Hematopoietic multipotent progenitor cell treated with erythropoietin and hydrocortisone succinate and interleukin-3 and kit ligand, for 17 days (in vitro differentiated cells): ENCODE measurements at places on chromosomes 11 and 22.

- no peak for DNase-seq
Observed at GRCh38 chr11:121321614-121322243, 29.2 kb downstream of the SC5D start.

GRCh38 chr22:25085930-25086901 lies 113.4 kb upstream of the CRYBB3 start:
- DNase-seq, result no peak

DNA sequence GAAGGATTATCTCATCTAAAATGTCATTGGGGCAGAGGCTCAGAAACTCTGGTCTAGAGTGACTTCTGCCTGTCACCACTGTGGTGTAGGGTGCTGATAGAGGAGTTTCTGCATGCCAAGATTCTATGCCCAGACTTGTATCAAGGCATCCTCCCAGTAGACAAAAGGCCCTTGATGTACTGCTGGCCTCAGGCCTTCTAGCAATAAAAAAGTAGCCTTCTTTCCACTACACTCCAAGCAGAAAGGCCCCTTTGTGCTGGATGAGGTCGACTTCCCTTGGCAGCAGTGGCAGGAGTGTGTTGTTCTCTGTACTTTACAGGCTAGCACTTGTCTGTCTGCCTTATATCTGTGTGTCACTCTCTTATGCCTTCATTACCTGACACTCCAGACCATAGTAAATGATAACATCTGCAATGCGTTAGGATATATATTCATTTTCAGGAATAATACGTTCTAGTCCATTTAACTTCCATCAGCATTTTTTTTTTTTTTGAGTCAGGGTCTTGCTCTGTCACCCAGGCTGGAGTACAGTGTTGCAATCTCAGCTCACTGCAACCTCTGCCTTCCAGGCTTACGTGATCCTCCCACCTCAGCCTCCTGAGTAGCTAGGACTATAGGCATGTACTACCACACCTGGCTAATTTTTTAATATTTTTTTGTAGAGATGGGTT lies 49.5 kb upstream of the RRM1 start:
- DNase-seq, result no peak

- no peak for DNase-seq
Observed at GRCh38 chr22:37298748-37299495, 16.6 kb downstream of the CYTH4 start.

- no peak for DNase-seq
Observed at GRCh38 chr11:76612226-76612625, 58.3 kb downstream of the LRRC32 start.

DNA sequence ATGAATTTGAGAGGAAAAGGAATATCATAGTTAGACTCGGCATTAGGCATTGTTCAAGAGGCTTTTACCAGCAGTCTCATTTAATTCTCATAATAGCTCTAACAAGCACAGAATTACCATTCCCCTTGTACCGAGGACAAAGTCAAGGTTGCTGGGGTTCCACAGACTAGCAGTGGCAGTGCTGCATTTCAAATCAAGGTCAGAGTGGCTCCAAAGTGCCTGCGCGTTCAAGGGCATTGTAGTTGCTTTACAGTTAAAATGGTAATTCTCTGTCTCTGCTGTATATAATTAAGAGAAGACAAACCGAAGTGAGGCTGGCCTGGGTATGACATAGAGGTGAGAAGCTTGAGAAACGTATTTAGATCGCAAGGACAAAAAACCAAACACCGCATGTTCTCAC lies 40.4 kb upstream of the TP53AIP1 start:
- no peak for DNase-seq

DNA sequence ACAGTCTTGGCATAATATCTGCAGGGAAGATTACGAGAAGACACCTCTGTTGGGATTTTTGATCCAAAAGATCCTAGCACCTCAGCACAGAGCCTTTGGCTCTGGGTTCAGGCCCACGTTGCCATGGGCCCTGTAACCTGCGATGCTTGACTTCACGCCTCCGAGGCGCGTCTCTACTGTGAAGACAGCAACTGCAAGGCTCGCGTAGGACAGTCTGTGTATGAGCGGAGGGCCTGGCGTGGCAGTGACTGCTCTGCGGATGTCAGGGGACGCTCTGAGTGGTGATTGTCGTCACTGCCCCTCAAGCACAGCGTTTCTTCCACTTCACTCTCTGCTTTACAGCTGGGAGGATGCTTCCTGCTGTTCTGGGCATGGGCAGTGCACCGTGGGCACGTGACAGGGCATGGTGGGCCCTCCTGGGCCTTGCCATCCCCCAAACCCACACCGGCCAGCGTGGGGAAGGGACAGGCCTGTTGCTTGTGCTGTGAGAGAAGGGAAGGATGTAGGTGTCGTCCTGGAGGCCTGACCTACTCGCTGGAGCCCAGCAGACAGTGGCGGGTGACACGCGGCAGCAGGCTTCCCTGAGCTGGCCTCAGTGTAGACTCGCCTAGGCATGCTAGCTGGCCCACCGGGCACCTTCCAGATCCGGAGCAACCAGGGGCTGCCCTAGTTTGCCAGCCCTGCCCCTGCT lies 26.5 kb downstream of the GLB1L2 start:
- DNase-seq, result no peak

- DNase-seq, result no peak
Observed at GRCh38 chr11:25860677-25861450, 471.1 kb upstream of the ANO3 start.

DNA sequence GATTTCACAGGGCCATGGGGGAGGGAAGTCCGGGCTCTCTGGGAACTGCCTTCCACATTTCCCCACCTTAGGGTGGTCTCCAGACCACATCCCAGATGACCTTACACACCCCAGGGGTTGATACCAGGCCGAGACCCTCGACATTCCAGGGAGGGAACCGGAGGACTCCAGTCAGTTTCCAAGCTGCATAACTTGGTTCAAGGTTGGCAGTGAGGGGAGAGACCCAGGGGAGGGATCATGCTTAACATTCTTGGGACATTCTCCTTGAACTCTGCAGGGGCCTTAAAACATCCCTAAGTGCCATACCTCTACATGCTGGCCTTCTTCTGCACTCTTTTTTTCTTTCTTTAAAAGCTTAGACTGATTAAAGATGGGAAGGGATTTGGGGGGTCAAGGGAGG lies 251.0 kb downstream of the ST3GAL4 start:
- no peak for DNase-seq

DNA sequence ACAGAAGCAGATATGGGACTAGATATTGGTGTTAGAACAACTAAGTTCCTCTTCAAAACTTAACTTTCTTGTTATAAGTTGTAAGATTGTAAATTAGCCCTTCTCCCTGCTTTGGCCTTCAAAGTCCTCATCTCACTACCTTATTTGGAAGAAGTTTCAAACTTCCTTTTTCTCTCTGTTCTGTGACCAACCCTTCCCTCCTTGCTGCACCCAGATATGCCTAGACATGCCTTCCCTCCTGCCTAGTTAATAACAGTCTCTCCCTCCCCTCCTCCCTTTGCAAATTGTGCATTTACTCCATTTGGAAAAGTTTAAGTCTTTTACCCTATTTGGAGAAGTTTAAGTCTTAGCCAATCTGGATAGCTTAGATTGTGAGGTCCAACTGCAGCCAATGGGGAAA lies 4.9 kb downstream of the OR52K2 start:
- no peak for DNase-seq

- DNase-seq, result no peak
Observed at GRCh38 chr11:121352251-121352891, 59.8 kb downstream of the SC5D start.

GRCh38 chr11:46413760-46414465 lies 22.3 kb upstream of the CHRM4 start:
- DNase-seq, result no peak

DNA sequence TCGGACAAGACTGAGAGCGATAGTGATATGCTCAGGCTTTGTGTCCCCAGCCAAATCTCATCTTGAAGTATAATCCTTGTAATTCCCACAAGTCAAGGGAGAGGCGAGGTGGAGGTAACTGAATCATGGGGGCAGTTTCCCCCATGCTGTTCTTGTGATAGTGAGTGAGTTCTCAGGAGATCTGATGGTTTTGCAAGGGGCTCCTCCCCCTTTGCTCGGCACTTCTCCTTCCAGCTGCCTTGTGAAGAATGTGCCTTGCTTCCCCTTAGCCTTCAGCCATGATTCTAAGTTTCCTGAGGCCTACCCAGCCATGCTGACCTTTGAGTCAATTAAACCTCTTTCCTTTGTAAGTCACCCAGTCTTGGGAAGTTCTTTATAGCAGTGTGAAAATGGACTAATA lies 7.5 kb upstream of the FOLR2 start:
- DNase-seq, result no peak

DNA sequence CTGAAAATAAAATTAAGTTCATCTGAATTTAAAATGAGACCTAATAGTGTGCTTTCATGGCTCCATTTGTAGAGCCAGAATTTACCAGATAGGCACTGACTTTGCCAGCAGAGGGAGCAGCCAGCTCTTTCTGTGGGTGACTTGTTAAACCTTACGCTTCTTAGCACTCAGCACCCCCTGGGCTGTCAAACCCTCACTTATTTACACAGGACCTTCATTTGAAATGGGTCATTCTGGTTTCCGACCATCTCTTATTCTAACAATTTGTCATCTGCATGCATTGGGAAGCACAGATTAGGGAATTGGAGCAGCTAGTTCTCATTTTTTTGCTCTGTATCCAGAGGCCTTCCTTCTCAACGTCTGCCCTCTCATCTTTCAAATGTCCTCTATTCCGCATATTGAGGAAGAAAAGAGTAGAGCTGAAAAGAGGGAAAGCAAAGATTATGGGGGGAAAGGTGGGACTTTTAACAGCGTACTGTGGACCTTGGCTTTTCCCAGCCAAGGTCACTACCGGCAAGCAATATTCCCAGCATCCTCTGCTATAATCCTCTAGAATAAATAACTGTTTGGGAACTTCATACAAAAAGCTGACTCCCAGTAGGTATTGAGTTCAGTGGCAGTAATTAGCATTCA lies 3.1 kb downstream of the ASRGL1 start:
- DNase-seq, result peak; percentile 27

- no peak for DNase-seq
Observed at GRCh38 chr11:9251311-9251710, 13.8 kb downstream of the DENND5A start.

- DNase-seq, result no peak
Observed at GRCh38 chr11:121494355-121495099, 41.8 kb upstream of the SORL1-AS1 start.

DNA sequence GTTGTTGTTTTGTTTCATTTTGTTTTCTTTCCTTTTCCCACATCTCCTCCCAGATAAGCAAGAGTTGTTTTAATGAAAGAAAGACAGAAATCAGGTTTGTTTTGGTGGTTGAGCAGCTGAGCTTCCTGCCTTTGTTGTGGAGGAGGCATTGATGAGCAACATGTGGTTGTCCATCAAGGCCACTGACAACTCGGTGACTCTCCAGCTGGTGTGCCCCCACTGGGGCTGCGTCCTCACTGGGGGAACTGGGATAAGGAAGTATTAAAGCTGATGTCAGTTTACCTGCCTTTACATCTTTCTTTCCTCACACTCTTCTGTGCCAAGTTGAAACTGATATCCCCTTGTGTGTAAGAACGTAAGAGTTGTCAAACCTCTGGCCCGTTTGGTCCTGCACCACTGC lies 5.9 kb downstream of the VPS26B start:
- DNase-seq, result no peak

GRCh38 chr11:43922744-43923405 lies 19.6 kb upstream of the C11orf96 start:
- DNase-seq, result no peak

DNA sequence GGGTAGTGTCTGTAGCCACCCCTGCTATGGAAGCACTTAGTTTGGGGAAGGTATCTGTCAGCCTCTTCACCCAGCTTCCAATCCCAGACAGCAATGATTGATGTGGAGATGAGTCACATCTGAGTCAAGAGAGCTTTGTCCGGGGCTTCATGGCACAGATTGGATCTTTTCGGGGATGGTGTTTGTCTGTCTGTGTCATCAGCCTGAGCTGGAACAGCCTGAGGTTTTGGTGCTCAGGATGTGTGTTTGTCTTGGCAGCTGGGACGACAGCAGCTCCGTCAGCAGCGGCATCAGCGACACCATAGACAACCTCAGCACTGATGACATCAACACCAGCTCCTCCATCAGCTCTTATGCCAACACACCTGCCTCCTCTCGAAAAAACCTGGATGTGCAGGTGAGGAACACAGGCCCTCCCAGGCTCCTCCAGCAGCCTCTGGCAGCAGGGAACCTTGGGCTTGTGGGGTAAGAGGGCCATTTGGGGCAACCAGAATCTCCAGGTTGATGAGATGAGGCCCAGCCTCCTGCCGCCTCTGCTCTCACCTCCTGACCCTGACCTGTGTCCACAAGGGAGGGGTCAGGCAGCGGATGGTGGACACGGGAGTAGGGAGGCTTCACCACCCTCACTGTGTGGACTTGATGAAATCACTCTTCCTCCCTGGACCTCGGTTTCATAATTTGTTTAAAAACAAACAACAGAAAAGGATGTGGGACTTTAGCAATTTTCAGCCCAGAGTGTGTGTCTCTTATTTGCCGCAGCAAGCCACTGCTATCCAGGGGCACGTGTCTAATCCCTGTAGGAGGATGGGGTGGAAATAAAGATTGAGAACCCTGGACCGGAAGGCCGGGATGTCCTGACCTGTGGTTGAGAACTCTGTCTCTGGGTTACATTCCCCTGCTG lies 124.3 kb downstream of the DBX1 start:
- DNase-seq, result no peak

GRCh38 chr11:84430661-84431060 lies 1144.5 kb upstream of the CCDC90B start:
- DNase-seq, result no peak

GRCh38 chr11:70140711-70141485 lies 62.2 kb upstream of the FADD start:
- no peak for DNase-seq

DNA sequence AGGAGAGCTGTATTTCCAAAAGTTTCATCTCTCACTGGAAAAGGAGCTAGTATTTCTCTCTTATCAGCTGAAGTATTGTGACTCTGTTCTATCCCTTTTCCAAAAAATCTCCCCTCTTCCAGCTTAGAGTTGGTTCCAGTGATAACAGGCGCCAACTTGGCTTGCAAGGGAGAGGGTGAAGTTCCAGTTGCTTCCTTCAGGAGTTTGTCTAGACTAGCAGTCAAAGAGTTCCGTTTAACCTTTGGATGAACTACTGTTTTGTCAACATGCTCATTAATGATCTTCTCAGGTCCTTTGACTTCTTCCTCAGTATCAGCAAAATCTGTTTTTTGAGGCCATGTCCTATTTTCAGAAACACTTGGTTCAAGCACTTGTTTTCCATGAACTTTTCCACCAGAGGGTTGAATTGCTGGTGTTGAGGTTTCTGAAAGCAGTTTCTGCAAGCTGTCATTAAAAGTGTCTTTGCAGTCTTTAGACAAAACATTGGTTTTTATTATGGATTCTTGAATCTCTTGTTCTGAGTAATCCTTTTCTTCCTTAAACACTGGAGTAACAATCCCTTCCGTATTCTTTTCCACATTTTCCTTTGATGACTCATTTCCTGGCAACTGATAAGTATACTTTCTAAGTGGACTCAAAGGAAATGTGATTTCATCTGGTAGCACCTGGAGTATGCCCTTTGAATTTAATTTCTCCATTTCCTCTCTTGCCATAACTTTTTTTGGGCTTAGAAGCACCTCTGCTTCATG lies 39.7 kb upstream of the CCDC89 start:
- DNase-seq, result no peak
